Cardiac fibroblast (primary cell): ENCODE measurements at places on chromosomes 2 and 18.

DNA sequence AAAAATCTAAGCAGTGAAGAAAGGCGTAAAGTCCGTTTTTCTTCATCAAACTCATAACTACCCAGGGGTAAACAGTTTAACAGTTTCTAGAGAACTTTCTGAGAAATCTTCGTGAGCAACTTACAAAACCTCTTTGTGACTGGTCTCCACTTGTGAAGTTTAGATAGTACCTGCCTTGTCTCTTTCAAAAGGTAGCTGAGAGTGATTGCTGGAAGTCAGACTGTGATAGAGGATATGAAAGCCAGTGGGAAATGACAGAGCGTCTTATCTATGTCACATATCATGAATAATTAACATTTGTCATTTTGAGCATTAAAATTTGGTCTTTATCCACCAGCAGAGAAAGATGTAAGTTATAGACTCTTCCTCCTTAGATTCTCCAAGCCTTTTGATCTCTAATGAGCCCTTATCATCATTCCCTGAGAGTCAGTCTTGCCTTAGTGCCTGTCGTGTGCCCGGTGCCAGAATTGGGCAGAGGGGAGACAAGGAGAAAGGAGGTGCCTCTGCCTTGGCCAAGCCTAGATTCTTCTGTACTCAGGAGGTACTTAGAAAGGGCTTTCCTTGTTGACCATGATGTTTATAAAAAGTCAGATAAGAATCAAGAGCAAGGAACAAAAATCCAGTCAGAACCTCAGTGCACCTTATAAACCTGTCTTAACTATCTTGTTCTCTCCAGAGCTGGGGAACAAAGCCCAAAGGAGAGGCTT lies 205.1 kb upstream of the EPAS1 start:
- no peak for DNase-seq

DNA sequence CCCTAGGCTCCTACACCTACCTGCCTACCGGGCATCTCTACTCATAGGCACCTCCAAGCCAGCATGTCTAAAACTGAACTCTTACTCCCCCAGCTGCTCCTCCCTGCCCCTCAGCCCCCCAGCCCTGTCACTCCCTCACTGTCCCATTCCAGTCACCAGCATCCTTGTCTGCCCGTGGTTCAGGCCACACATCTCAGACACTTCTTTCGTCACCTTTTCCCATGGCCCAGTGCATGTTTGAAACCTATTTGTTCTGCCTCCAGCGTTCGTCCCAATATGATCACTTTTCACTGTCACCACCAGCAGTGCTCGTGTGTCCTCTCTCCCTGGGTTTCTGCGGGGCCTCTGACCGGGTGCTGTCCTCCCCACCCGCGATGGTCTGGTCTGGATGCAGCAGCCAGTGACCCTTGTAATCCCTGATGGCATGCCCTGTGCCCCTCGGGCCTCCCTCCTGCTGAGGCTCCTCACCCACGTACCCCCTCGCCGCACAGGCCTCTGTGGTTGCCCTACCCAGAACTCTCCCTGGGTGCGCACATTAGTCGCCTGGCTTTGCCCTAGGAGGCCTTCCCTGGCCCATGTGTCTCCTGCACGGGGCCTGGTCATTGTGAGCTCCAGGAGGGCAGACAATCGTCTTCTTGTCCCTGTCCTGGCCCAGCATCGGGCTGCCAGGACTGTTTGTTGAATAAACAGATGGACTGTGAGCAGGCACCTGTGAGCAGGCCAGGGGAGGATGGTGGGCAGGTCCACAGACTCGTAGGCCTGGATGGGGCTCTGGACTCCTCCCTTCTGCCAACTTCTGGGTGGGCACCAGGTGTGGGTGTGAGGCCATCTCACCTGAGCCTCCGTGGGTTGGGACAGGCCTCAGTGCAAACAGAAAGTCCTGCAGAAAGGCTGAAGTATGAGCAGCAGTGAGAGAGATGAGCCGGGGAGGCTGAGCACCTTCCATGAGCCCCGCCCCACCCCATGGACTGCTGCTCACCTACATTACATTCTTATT lies 15.5 kb downstream of the LDLRAD4 start:
- DNase-seq: no peak

- DNase-seq: no peak
These were observed 119.6 kb downstream of the LCLAT1 start for GRCh38 chr2:30566631-30567030.

GRCh38 chr18:80205294-80205693 lies 42.0 kb downstream of the PARD6G start:
- DNase-seq: no peak

GRCh38 chr2:39118786-39119499 lies 1.9 kb downstream of the SOS1 start:
- DNase-seq: no peak

DNA sequence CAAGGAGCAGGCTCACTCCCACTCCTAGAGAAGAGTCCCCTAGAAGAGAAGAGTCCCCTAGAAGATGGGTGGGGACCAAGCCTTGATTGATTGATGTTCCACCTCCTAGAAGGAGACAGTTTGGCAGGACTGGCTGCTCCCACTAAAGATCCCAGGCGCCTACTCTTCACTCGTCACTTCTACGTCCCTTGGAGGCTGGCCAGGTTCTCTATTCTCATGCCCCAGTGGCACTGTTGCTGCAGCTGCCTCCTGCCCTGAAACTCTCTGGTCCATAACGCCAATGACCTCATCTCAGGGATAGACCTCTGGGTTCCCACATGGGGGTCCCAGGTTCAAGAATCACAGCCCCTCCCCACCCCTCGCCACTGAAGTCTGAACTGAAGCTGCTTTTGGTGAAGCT lies 2.5 kb upstream of the SP140L start:
- no peak for DNase-seq
